Stimulated activated CD8-positive, alpha-beta memory T cell treated with anti-CD3 and anti-CD28 coated beads, Interleukin-2, amount 100 ng/mL, for 1 hour (primary cell): ENCODE measurements at places on chromosomes 3 and 15.

DNA sequence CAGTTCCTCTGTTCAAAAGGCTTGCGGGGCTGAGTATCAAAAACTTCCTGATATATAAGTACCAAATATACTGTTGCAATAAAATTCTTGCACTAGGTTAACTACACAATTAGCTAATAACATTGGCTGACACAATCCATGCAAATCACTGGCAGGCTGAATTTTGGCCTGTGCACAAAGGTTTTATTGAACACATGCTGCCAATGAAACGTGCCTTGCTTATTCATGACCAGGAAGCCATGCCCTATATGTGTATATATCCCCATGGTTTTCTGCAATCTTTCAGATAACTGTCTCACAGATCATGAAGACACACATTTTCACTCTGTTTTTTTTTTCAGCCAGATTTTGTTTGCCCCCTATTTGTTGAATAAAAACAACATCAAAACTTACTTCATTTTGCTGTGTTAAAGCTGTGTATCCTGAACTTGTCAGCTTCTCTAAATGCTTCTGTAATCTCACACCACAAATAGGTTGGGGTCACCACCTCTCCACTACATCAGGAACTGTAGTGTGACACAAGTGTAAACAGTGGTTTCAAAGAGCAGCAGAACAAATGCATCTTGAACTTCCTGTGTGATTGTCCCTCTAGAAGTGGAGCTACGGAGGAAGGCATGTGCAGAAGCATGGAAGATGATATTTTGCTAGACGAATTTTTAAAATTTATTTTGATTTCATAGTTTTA lies 920.7 kb upstream of the NR2F2 start:
- DNase-seq, result no peak

- DNase-seq, result no peak
Measured at GRCh38 chr15:82681371-82681770, 28.3 kb downstream of the AP3B2 start.

GRCh38 chr15:60215225-60215963 lies 182.4 kb downstream of the ANXA2 start:
- no peak for DNase-seq

DNA sequence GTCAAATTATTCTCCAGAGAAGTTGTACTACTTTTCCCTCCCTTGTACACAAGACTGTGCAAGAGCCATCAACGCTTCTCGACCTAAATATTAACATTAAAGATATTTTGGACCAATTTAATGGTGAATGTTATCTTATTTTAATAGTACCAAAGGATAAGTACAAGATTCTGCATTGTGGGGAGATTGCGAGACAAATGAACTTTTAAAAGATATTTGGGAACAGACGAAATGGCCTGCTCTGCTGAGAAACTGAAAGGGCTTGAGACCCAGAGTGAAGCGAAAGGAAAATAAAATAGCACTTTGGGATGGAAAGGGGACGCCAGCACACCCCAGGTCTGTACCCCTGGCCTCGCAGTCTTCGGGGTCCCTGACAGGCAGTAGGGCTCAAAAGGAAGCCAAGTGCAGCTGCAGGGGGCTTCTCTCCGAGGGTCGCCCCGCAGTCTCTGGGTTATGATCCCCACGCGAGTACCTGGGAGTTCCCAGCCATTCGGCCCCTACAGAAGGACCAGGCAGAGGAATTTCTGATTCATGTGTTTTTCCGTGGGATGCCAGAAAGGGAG lies 97.6 kb upstream of the VGLL3 start:
- DNase-seq, result no peak

GRCh38 chr15:83398626-83399025 lies 48.5 kb upstream of the SH3GL3 start:
- no peak for DNase-seq

- peak; percentile 23 for DNase-seq
Measured at GRCh38 chr3:187987924-187988323, 166.0 kb upstream of the LPP start.

- no peak for DNase-seq
Measured at GRCh38 chr15:40452296-40453090, 11.7 kb downstream of the BAHD1 start.

- DNase-seq, result no peak
Measured at GRCh38 chr15:91522605-91523332, 330.7 kb upstream of the SLCO3A1 start.

- no peak for DNase-seq
Measured at GRCh38 chr15:84402856-84403608, 167.5 kb downstream of the GOLGA6L4 start.

DNA sequence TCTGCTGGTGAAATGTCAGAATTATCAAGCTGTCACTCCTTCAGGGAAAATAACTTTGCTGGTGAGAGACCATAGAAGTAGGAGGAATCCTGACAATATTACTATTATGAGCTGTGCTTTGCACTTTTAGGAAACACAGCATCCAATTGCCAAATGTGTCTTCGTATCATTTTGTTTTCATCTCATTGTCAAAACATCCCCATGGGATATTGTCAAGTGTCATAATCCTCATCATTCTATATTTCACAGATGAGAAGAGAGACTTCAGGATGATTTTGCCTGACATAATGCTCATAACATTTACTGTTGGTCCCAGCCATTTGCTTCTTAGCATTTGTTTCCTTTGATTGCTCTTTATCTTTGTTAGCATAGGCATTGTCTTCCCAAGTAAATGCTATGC lies 120.5 kb upstream of the NUDT16 start:
- DNase-seq, result no peak

DNA sequence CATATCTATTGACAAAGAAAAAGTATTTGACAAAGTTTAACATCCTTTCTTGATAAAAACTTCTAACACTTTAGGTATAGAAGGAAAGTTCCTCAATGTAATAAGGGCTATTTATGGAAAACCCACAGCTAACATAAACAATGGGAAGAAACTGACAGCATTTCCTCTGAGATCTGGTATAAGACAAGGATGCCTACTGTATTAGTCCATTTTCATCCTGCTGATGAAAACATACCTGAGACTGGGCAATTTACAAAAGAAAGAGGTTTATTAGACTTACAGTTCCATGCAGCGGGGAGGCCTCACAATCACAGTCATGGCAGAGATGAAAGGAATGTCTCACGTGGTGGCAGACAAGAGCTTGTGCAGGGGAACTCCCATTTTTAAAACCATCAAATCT lies 17.8 kb upstream of the CLDN1 start:
- no peak for DNase-seq

DNA sequence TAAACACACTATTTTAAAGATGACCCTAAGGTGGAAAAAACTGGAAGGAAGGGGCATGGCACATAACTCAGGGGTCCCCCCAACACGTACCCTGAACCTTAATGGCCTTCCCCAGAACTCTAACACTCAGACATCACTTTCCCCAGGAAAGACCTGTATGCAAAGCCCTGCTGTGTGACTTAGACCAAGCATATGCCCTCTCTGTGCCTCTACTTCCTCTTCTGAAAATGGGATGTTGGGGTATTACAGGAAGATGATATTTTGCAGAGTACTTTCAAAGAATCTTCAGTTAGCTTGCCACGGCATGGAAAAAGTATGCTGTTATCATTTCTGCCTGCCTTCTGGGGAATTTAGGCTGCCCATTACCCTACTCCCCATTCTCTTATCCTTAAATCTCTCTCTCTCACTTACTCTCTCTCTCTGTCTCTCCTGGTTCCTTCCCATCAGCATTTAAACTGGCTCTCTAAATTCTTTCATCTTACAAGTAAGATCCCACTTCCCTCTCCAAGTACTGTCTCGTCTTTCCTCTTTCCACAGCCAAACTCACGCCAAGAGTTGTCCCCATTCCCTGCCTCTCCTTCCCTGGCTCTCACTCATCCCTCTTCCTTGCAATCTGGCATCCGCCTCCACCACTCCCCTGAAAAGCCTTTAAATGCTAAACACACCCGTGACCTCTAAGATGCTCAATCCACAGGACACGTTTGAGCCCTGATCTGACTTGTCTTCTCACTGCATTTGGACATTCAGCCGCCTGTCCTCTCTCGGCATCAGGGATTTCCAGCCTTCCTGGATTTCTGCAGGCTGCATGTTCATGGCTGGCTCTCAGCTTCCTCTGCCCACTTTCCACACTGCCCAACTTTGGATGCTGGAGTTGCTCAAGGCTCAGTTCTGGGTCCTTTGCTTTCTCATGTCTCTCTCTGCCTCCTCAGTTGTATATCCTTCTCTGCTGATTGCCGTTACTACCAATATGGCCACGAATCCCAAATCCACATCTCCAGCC lies 7.5 kb upstream of the INSYN1 start:
- DNase-seq, result no peak

DNA sequence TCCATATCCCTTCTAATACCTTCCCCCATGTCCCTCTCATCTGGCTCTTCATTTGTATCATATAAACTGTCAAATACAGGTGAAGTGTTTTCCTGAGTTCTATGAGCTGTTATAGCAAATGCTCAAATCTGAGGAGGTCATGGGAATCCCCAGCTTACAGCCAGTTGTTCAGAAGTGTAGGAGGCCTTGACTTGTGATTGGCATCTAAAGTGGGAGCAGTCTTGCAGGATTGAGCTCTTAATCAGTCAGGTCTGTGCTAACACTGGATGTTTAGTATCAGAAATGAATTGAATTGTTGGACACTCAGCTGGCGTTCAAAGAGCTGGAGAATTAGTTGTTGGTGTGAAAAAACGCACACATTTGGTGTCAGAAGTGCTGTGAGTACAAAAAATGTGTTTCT lies 65.0 kb downstream of the IFT57 start:
- DNase-seq, result no peak

- no peak for DNase-seq
Measured at GRCh38 chr3:17336291-17336690, 406.1 kb downstream of the TBC1D5 start.

- no peak for DNase-seq
Measured at GRCh38 chr3:134625885-134626741, 24.7 kb downstream of the KY start.

- no peak for DNase-seq
Measured at GRCh38 chr15:76310475-76311099, 682 bp downstream of the ETFA start.

- DNase-seq, result no peak
Measured at GRCh38 chr3:45092132-45093031, 53.8 kb downstream of the CDCP1 start.

GRCh38 chr15:93882141-93882540 lies 349.2 kb upstream of the MCTP2 start:
- no peak for DNase-seq

DNA sequence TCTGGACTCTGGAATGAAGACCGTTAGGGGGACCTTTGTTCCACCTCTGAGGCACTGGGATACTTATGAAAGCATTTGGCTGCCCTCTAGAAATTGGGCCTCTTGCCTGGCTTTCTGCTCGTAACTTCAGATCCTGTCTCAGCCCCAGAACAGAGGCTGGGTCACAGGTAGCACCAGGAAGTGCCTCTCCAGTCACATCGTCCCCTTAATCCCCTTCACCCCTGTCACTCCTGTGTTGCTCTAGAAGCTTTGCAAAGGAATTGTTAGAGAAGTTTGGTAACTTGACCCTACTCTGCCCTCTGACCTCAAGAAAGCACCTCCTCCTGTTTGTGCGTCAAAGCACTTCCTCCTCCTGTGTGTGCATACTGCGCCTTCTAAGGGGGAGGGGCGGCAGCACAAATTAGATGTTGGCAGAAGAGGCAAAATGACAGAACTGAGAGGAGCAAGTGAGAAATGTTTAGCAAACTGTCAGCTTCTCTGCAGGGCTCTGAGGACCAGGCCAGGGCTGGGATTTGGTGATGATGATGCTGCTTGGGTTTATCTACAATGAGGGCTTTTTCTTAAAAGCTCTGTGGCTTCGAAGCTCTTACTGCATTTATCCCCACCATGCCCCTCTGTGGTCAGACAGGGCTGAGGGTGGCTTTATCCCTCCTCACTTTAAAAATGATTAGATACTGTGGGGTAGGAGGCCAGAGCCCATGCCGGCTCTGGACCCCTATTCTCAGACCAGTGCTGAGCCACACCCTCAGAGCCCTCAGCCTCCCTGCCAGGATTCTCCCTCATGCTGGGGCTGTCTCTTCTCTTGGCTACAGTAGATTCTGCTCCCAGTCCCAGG lies 76.2 kb downstream of the LARS2 start:
- no peak for DNase-seq

DNA sequence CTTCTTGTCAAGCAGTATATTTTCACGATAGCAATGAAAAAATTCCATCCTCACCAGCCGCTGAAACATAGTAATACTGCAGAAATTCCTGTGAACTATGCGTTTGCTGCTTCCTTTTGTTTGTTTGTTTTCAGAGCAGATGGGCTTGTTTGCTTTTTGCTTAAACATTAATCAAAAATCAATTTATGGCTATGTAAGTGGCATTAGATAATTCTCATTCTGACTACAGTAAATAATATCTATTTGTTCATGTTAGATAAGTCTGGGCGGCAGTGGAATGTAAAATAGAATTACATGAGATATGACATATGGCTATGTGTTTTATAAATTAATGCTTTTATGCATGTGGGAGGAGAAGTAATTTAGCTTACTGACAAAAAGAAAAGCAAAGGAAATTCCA lies 163.7 kb downstream of the PGPEP1L start:
- DNase-seq, result no peak
